ENCODE measurements at places on chromosomes 11 and 22. TPM values are rescaled to one million over a fixed set of nuclear protein-coding genes. Genes with fewer than 3 reads are reported as not detected.

NPTXR gene
- 6.3 TPM for total RNA-seq

MS4A7 gene
- total RNA-seq, result 184 TPM

DEFB131B gene
- total RNA-seq, result not detected

KCNE3 gene
- total RNA-seq, result 20.9 TPM

GRIA4 gene
- not detected for total RNA-seq

RBMXL2 gene
- not detected for total RNA-seq

PIH1D2 gene
- total RNA-seq, result 1.3 TPM

EXPH5 gene
- 30.8 TPM for total RNA-seq

LGR4 gene
- 7.5 TPM for total RNA-seq

C22orf31 gene
- not detected for total RNA-seq

CRYBB2 gene
- total RNA-seq, result not detected

TSSK2 gene
- total RNA-seq, result not detected

SMTNL1 gene
- not detected for total RNA-seq

PKDREJ gene
- not detected for total RNA-seq

All from upper lobe of right lung (tissue), 1 donor.